ENCODE measurements at places on chromosomes 7 and 10. TPM values are rescaled to one million over a fixed set of nuclear protein-coding genes. Genes with fewer than 3 reads are reported as not detected.

Gene CALHM1
- not detected for total RNA-seq

Gene GOLGA7B
- 0.55 TPM for total RNA-seq

DNA sequence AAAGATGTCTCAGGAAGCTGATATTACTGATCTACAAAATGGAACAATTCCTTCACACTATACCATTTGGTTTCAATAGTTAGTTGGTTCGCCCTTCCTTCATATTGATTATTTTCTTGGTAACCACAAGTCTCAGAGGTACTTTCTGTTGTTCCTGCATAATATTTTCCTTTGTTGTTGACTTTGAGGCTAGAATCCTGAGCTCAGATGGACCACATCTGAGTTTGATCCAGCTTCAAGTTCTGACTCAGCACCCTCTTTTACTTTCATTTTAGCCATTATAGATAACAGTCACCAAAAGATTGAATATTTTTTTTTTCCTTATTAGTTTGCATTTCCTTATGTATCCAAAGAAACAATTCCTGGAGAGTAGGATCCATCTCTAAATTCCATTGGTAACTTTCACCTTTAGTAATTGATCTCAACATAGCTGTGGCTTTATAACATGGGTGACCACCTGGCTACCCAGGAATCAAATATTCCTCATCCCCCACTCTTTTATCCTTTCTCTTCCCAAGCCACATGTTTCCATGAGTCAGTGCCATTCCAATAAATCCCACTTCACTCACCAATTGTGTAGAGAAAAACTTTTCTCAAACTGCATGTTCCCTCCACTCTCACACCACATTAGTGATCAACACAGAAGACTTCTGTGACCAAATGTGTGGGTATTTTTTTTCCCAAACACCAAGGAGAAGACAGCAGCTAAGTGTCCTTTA is 9.7 kb upstream of the ABCA13 start:
- no peak overlapping the region for H3K4me3 ChIP-seq
- H3K27me3 ChIP-seq, result peaks cover 56% of the 10 kb centered on the region
- no peaks in the 10 kb centered on the region for H3K36me3 ChIP-seq
- no peak for DNase-seq

GRCh38 chr10:5932345-5932744 is 42.3 kb downstream of the FBH1 start:
- H3K27me3 ChIP-seq, result no peaks in the 10 kb centered on the region
- H3K36me3 ChIP-seq, result peaks cover 4% of the 10 kb centered on the region
- H3K27ac ChIP-seq, result no peak overlapping the region
- no peak overlapping the region for H3K4me3 ChIP-seq
- H3K4me1 ChIP-seq, result no peaks in the 10 kb centered on the region

Data from activated T-cell treated with anti-CD3 and anti-CD28 coated beads, Interleukin-2, amount 50 U/mL, for 72 hours (primary cell).